ENCODE measurements at places on chromosomes 3 and 15.

DNA sequence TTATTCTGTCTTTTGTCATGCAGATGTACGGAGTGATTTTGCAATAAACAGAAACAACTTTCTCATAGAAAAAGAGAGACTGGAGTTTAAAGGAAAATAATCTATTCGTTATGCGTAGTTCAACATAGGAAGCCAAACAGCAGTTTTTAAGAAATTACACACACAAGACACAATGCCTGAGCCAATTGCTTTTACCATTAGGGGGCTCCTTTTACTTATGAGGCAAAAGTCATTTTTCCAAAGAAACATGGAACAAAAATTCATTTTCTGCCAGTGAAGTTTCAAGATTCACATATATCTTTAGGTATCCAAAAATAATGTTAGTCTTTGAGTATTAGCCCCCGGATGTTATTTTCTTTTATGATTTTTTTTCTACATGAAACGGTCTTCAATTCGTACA, 10.7 kb downstream of the CNTN6 start:
- DNase-seq = no peak

- DNase-seq = no peak
Measured at GRCh38 chr15:87944691-87945090, 311.8 kb downstream of the NTRK3 start.

GRCh38 chr15:41647262-41647661, 12.9 kb upstream of the MGA start:
- no peak for DNase-seq

DNA sequence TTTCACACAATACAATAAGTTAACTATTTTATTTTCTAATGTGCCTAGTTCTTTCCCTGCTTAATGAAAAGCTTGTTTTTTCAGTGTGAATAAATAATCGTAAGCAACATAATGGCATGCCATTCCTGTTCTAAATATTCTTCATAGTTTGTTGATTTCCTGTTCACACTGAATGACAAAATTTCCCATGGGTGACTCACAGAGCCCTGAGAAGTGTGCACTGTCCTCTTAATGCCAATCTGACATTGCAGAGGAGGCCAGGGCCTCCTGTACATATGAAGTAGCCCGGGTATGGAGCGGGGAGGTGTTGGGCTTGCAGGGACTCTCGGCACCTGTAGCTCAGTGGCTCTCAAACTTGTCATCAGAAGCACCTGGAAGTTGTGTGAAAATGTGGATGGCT, 24.3 kb downstream of the CCR3 start:
- no peak for DNase-seq

GRCh38 chr3:134333522-134334181, 40.6 kb downstream of the AMOTL2 start:
- DNase-seq = no peak

GRCh38 chr3:102078854-102079808, 229.8 kb downstream of the NFKBIZ start:
- DNase-seq = no peak

DNA sequence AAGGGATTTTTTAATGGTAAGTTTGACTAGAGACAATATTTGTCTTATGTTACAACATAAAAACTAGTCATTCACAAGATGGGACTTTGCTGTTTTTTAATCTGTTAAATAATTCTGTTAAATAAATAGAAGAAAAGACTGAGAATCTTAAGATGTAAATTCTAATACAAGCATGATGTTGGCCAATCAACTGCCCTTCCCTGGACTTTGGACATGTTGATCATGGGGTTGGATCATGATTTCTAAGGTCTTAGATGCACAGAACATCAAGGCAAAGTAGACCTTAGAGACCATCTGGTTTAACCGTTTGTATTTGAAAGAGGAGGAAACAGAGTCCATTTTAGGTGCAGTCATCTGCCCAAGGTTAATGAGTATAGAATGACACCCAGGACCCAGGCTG, 10.9 kb downstream of the MASP1 start:
- no peak for DNase-seq

- no peak for DNase-seq
Measured at GRCh38 chr3:120196333-120196732, 88.7 kb downstream of the GPR156 start.

DNA sequence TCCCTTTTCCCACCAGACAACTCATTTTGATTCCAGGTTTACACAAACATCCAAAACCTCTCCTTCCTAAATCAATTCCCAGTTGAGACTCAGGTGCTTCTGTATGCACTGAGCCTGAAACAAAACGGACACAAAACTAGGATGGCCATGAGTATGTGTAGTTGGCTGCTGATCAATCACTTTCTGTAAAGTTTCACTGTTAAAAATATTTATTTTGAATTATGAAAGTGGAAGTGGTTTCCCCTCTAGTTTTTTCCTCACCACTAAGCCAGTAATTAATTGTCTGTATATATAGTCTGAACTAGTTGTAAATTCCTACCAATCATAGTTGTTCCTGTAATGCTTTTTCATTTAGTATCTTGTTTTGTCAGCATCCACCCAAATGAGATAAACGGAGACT, 51.7 kb upstream of the TSPAN3 start:
- no peak for DNase-seq

- no peak for DNase-seq
Measured at GRCh38 chr15:83794209-83794608, 140.3 kb downstream of the ADAMTSL3 start.

DNA sequence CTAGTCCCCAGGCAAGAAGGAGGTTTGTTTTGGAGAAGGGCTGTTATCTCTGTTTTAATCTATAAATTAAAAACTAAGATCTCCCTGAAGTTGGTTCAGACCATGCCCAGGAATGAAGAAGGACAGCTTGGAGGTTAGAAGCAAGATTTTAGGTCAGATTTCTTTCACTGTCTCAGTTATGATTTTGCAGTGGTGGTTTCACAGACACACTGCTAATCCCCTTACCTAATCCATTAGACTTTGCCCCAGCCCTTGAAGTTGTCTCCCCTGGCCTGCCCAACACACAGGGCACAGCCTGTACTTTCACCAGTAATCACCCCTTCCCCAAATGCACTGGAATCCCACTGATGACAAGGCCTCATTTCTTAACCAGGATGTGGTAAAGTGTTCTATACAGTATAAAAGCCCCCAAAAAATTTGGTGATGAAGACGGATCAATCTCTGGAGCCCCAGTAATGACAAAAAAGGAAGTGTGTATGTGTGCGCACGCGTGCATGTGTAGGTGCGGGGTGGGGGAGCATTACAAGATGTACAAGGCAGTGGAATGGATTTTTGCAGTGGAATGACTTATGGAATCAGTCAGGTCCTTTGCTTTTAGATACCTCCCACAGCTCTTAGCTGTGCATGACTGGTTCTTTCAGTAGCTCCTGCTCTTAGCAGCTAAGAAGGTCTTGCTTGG, 73.1 kb upstream of the TERB2 start:
- DNase-seq = peak; percentile 26

DNA sequence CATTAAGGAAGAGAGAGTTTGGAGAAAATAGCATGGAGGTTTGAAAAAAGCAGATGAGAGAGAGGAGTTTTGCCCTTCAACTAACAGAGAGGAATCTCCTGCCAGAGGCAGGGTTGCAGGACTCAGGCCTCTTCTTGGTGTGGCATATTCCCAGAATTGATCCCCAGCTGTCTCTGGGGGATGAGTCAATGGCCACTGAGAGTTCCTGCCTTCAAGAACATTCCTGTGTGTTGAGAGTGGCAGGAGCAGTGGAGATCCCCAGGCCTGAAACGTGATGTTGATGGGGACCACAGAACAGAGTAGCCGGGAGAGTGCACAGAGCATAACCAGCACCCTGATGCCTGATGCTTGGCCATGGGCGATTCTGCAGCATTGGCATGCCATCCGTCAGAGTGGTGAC, 348.4 kb upstream of the THBS1 start:
- no peak for DNase-seq

DNA sequence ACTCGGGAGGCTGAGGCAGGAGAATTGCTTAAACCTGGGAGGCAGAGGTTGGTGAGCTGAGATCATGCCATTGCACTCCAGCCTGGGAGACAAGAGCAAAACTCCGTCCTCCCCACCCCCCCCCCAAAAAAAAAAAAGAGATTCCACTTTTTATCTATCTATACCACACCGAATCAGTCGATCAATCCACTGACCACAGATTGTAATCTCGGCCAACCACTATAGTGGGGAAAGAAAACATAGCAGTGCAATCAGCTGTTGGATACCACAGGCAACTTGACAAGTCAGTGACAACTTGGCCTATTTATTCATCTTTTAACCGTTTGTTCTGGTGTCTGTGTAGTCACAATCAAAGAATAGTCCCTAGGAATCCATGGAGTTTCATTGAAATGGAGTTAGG, 299.2 kb downstream of the FHIT start:
- DNase-seq = no peak

GRCh38 chr15:68885070-68885469, 45.3 kb upstream of the SPESP1 start:
- no peak for DNase-seq

DNA sequence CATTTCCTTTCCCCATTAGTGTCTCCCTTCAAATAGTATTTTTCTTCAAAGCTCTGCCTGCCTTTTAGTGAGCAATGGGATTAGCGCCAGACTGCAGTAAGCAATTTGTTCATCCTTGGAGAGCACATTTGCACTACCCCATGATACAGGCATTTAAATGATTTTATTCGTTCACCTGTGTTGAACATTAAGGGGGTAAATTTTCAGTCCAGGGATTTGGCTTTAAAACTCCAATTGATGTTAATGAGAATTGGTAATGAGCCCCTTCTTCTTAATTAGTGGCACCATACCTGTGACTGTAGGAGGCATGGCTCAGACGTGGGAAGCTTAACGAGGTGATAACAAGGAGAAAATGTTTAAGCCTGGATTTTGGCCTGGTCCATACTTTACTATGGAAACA, 161.4 kb upstream of the NANOGP8 start:
- no peak for DNase-seq

GRCh38 chr3:25376340-25376739, 51.7 kb upstream of the RARB start:
- no peak for DNase-seq

GRCh38 chr3:192057261-192057660, 596.3 kb downstream of the PYDC2 start:
- no peak for DNase-seq

DNA sequence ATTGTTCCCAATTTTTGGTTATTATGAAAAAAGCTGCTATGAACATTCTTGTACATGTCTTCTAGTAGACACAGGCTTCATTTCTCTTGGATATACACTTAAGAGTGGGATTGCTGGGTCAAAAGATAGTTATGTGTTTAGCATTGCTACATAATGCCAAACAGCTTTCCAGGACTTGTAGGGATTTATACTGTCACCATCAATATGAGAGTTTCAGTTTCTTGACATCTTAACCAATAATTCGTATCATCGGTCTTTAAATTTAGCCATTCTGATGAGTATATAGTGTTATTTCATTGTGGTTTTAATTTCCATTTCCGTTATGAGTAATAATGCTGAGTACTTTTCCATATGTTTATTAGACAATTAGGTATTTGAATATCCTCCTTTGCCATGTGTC, 190.3 kb upstream of the PFN2 start:
- no peak for DNase-seq

DNA sequence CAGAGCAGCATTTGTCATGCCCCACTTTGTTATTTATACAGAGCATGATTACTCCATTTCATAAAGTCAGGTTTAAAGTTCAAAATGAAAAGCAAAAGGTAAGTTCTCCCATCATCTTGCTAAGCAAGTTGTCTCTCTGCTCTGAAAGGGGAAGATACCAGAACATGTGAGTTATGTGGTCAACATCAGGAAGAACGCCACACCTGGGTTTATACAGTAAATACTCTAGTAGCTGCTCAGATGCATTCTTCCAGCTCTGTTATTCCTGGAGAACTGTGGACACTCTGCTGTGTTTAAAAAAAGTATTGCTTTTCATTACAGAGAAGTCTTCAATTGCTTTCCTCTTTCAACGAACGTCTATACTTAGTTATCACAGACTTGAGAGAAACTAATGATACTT, 145.7 kb downstream of the PLCL2 start:
- DNase-seq = no peak

DNA sequence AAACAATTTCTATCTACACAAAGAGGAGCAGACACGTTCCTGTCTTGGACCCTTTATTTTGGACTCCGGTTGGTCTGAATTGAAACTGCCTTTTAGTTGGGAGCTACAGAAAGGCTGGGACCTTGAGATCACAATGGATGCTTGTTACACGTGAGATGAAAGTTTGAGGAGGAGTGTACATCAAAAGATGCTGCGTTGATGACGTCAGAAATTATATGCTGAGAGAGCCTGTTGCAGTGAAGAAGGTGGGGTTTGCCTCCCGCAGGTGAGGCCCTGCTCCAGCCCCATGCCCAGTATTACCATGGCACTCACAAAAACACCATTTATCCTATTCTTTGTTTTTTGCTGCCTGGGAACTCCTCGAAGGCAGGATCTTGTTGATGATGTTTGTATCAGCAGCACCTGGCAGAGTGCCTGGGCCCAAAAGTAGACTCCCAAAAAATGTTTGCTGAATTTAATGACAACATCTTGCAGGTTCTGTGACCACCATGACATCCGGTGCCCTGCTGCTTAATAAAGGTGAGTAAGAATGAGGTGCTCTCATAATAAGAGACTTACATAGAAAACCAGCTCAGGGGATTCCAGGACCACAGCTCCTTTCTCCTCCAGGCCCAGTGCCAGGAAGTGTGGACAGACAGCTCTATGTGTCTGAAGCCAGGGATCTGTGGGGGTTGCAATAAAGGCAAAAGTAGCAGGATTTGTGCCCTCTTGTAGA, 136.1 kb upstream of the UBE2E1 start:
- DNase-seq = no peak

DNA sequence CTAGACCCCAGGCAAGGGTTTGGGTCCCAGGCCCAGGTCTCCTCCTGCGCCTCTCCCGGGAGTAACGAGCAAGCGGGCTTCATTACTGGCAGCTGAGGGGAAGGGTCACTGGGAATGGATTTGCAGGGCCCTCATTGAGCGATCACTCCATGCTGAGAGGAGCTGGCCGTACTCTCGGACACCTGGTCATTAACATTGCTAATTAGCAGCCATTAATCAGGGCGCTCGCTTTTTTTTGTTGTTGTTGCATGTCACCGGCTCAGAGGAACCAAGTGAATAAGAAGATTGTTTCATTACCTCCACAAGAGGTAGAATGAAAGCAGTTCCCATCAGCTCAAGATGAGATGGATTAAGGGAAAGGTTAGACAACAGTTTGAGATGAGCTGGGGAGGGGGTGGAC, 293.0 kb upstream of the ATP11B start:
- DNase-seq = no peak

GRCh38 chr15:100788418-100789105, 91.1 kb upstream of the ALDH1A3 start:
- no peak for DNase-seq

- no peak for DNase-seq
Measured at GRCh38 chr15:41556677-41557076, 2.3 kb upstream of the TYRO3 start.

DNA sequence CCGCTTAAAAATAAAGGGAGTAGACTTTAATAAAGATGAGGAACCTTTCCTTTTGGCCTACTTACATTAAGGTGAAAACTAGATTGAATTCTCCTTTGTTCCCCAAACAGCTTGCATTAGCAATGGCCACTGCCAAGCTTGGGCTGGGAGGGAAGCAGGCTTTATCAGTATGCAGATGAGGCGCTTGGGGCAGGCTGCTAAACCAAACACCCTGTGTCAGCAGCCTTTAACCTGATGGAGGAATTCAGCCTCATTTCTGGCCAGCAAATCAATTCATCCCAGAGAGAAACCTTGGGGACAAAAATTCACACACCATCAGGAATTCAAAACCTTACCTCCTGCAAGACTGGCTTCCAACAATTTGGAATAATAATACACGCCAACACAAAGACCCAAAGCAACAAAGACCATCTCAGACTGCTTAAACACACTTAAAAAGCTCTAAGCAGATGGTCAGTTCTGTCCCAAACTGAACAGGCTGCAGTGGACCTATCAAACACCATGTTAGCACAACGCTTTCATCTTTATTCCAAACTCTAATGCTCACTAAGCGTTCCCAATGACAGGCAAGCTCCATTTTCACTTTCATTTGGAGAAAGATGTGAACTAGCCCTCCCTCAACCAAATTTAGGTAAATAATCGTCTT, 255.1 kb upstream of the CMC1 start:
- DNase-seq = no peak
